Stimulated activated CD4-positive, alpha-beta T cell treated with anti-CD3 and anti-CD28 coated beads, Interleukin-1b, Interleukin-23, amount 100 ng/mL, for 24 hours (primary cell): ENCODE measurements at places on chromosomes 4 and X.

- no peak for DNase-seq
These were observed 153.0 kb downstream of the DCLK2 start for GRCh38 chr4:150231107-150231770.

DNA sequence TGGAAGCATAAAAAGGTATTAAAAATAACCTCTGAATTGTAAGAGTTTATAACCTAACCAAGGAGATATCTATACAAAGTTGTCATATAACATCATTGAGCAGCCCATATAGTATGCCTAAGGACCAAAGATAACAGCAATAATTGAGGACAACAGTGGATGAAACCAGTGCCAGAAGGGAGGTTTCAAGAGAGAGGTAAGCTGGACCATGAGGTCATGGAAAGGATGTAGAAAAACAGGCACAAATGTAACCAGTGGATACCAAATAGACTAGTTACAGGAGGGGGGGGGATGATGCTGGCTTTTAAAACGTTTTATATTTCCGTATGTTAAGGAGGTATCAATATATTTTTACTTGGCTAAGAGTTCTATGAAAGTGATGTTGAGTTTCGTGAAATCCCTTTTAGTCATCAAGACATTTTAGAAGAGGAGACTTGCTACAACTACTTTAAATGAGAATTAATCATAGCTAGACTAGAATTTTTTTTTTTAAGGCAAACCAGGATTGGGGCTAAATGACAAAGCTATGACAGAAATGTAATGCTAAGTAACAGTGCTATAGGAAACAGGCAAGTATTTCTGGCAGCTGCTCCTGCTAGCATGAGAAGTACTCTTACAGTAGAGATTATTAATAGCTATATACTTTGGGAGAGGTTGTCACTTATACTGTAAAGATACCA, 161.1 kb downstream of the FBXW7 start:
- no peak for DNase-seq

DNA sequence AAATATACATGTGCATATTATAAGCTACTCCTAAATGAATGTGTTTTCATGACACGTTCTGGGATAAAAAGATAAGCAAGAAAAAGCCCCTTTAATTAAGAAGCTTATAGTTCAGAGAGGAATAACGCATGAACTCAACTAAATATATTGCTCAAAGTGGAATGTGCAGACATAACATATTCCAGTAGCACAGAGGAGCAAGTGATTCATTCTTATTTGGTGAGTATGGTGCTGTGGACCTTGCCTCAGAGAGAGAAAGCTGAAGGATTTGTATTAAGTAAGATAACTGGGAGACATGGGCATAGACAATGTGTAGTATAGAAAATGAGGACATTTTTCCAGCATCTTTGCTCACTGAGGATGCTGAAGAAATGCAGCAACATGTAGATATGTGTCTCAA, 76.8 kb downstream of the CFAP299 start:
- DNase-seq, result no peak

DNA sequence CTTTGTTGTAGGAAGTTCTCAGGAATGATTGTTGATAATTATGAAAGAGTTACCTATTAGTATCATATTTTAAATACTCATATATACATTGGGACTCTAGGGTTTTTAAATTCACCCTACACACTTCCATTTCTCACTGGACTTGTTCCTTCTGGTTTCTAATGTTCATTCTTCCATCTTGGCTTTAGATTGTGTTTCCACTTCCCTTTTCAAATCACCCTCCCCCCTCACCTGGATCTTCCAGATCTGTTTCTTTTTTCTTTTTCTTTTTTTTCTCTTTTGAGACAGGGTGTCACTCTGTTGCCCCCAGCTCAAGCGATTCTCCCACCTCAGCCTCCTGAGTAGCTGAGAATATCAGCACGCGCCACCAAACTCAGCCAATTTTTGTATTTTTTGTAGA, 6.7 kb upstream of the KIT start:
- DNase-seq, result no peak

- no peak for DNase-seq
These were observed 14.5 kb downstream of the EVC2 start for GRCh38 chr4:5693871-5694270.

- no peak for DNase-seq
These were observed 114.8 kb downstream of the KDR start for GRCh38 chr4:55010550-55010949.

DNA sequence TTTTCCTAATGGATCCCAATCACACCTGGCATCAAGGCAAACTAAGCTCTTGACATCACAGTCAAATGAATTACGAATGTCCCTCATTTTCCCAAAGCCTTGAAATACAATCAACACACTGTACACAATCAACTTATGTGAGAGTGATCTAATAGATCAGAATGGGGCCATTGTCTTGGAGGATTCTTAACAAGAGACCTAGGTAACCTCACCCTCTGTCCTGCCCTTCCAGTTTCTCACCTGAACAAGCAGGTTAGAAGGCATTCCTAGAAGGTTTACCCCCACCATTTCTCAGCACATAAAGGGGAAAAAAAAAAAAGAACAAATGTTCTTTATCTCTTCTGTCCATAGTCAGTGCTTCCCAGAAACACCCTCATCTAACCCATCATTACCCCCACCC, 6.3 kb downstream of the SLC39A8 start:
- DNase-seq, result no peak

GRCh38 chrX:150200820-150201287, 162.3 kb upstream of the MAMLD1 start:
- DNase-seq, result peak; percentile 49

- DNase-seq, result no peak
These were observed 542.4 kb upstream of the FAM241A start for GRCh38 chr4:111602848-111603247.

- no peak for DNase-seq
These were observed 11.5 kb upstream of the TBC1D1 start for GRCh38 chr4:37879365-37879764.

GRCh38 chr4:15354371-15355297, 73.2 kb upstream of the C1QTNF7 start:
- no peak for DNase-seq

DNA sequence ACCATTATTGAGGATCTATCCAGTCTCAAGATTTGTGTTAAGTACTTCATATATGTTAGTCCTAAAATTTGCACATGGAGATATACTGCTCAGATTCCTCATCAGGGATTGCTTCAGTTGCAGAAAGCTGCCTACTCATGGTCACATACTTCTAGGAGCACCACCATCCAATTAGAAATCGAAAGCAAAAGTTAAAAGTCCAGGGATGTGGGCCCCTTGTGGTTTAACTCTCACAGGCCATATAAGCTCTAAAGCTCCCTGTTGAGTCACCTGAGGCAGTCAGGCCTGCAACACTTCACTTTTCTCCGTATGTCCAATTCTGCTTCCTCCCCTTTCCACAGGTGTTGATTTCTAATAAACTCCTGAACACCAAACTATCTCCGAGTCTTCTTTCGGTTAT, 84.2 kb downstream of the CNOT6L start:
- DNase-seq, result no peak

DNA sequence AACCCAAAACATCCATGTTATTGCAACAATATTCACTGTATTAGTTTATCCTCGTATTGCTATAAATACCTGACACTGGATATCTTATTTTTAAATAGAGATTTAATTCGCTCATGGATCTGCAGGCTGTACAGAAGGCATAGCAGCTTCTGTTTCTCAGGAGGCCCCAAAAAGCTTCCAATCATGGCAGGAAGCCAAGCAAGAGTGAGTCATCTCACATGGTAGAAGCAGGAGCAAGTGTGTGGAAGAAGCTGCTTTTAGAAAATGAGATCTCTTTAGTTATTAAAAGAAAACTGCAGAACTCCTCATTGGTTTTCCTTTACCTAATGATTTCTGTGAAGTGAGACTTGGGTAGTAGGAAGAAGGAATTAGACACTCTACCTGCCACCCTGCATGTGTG, 16.4 kb downstream of the ZNF732 start:
- DNase-seq, result no peak

- DNase-seq, result no peak
These were observed 58.9 kb downstream of the HAUS3 start for GRCh38 chr4:2182994-2183393.

- no peak for DNase-seq
These were observed 107.2 kb downstream of the SPRY1 start for GRCh38 chr4:123503698-123504363.

DNA sequence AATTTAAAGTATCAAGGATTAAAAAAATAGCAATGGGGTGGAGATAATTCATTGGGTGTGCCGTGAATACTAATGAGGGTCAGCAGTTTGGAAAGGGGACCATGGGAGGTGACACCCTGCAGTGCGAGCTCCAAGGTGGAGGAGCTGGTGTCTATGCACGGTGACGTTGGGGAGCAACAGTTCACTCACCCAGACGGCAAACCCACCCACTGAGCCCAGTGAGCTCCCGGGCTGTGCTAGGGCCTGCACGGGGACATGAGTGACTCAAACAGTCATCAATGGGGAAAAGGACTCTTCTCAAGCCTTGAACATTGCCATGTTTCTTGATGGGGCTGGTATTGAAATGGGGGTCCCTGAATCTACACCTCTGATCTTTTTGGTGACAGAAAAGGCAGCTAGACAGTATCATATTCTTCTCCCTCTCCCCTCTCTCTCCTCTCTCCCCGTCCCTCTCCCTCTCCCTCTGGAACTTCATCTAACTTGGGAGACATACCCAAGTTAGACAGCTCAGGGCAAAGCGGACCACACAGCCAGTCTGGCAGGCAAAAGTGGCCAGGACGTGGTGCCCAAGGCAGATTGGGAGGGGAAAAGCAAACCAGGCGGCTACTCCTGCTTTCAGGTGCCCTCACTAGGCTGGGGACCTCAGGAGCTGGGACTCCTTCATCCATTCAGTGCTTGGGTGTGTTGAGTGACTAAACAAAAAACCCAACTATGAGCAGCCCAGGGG, 26.3 kb upstream of the PPP2R2C start:
- DNase-seq, result no peak

- no peak for DNase-seq
These were observed 697.0 kb upstream of the INTU start for GRCh38 chr4:126935801-126936200.

DNA sequence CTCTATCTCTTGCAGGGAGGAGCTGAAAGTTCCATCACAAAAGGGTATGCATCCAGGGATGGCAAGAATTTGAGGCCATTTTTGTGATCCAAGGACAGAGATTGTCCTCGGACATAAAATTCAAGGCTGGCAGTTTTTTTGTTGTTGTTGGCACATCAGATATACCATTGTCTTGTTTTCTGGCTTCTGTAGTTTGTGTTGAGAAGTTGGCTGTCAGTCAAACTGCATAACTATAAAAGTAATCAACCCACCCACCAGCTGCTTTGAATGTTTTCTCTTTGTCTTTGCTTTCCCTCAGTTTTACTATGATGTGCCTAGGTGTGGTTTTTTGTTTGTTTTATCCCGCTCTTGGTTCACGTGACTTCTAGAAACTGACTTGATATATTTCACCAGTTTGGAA, 21.6 kb upstream of the PDZD4 start:
- DNase-seq, result no peak

GRCh38 chrX:153953342-153953830, 8.9 kb upstream of the RENBP start:
- peak; percentile 54 for DNase-seq

GRCh38 chr4:16384576-16384975, 158.3 kb upstream of the TAPT1 start:
- DNase-seq, result no peak

- DNase-seq, result no peak
These were observed 20.0 kb downstream of the UBE2D3 start for GRCh38 chr4:102807345-102807744.

GRCh38 chrX:133171962-133172708, 46.0 kb downstream of the TFDP3 start:
- DNase-seq, result no peak

- no peak for DNase-seq
These were observed 17.6 kb downstream of the FGFBP1 start for GRCh38 chr4:15920723-15921591.

- no peak for DNase-seq
These were observed 19.6 kb downstream of the MSANTD1 start for GRCh38 chr4:3268395-3269104.

DNA sequence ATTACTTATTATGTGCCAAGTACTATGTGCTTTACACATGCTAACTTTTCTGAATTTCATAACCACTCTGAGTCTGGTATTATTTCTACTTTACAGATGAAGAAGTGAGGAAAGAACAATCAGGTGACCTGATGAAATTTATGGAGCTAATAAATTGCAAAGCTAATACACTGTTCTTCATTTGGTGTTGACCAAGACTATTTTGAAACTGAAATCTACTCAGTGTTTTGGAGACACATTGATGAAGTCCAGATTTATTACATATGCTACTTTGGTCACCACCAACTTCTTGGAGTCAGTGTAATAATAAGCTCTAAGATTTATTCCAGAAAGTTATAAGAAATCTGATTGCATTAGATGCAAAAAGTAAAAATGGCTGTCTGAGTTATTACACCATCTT, 637.9 kb downstream of the FAT4 start:
- DNase-seq, result no peak

- no peak for DNase-seq
These were observed 12.8 kb upstream of the F8A1 start for GRCh38 chrX:154873329-154873728.

- no peak for DNase-seq
These were observed 12.7 kb downstream of the GAB3 start for GRCh38 chrX:154738011-154738738.
